Coronary artery (tissue), 2 donors: ENCODE measurements at places on chromosomes 13 and 19.

DNA sequence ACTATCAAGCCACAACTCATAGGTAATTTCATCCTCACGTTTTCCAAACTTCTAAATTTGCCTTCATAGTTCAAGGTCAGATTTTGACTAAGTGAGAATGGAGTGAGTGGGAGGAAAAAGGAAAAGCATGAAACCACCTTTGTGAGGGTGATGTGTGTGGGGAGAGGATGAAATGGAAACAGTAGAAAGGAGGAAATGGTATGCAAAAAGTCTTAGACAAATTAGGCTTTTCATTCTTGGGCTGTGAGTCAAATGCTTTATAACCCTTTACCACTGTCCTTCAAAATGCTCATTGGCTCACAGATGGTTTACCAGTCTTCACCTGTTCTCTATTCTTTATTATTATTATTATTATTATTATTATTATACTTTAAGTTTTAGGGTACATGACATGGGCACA, 127.2 kb downstream of the RAP2A start:
- DNase-seq: no peak

DNA sequence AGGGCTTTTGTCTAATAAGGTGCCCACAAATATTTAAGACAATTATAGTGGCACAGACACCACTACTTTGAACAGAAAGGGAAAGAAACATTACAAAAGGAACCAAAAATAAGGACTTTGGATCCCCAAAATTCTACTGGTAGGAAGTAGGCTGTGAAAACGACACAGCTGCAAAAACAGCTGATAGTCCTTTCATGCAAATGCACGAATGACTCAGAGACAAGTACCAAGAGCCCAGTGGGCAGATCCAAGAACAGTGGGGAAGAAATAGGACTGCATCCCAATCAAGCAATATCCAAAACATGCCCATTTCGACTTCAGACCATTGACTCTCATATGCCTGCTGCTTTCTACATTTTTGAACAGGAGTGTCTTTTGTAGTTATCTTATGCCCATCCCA, 269.4 kb upstream of the NBEA start:
- DNase-seq: no peak

- no peak for DNase-seq
Observed at GRCh38 chr19:33293255-33294057, 8.9 kb downstream of the CEBPA start.

DNA sequence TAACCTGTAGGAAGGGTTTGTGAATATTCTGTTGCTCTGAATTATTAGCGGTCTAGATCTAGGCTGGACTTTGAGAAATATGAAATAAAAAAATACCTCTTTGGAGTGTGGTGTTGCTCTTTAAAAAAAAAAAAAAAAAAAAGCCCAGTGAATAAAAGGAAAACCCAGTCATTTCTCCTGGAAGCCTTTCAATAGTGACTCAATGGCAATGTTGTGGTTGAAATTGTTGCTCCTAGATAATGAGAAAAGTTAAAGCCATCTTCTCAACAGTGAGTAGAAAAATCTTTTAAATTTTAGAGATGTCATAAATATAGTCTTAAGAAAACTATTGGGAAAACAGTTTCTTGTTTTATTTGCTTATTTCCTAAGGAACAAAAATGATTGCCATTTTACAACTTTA, 135.3 kb downstream of the RFC3 start:
- DNase-seq: no peak

GRCh38 chr13:65710514-65710913, 1519.6 kb downstream of the PCDH9 start:
- DNase-seq: no peak

GRCh38 chr13:106573284-106573846, 5.4 kb upstream of the ARGLU1 start:
- no peak for DNase-seq

DNA sequence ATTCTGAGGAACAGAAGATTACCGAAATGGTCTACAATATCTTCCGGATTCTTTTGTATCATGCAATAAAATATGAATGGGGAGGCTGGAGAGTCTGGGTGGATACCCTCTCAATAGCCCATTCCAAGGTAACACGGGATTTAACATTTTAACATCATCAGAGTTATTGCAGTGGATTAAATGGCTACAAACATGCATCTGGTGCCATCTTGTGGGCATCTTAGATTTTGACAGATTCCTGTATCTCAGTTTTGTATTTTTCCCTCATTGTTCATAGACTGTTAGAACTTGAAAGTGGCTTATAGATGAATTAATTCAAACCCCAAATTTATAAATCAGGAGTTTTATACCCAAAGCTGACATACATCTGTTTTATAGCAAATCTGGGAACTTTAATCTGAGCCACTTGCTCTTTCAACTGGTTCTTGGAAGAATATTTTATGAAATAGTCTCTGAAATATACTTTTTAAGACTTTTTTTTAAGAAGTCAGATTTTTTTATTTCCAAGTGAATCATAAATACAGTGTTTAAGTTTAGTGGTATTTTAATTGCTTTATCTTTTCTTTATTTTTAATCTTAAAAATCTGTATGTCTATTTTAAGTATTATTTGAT, 215.2 kb downstream of the NBEA start:
- DNase-seq: no peak

DNA sequence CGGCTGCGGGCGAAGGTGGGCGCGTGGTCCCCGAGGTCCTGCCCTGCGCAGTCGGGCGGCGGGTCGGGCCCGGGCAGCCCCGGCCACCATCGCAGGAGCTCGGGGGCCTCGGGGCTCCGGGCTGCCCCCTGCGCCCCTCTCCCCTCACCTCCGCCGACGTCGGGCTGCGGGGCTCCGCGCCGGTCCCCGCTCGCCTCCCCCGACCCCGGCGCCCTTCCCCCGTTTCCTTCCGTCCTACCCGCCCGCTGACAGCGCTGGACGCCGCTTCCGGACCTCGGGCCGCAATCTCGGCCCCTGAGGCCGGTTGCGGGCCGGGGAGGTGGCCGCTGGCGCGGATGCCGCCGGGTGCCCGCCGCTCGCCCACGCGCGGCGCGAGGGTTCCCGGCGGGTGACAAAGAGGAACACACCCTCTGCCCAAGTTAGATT, 720 bp downstream of the FARP1 start:
- DNase-seq: no peak

DNA sequence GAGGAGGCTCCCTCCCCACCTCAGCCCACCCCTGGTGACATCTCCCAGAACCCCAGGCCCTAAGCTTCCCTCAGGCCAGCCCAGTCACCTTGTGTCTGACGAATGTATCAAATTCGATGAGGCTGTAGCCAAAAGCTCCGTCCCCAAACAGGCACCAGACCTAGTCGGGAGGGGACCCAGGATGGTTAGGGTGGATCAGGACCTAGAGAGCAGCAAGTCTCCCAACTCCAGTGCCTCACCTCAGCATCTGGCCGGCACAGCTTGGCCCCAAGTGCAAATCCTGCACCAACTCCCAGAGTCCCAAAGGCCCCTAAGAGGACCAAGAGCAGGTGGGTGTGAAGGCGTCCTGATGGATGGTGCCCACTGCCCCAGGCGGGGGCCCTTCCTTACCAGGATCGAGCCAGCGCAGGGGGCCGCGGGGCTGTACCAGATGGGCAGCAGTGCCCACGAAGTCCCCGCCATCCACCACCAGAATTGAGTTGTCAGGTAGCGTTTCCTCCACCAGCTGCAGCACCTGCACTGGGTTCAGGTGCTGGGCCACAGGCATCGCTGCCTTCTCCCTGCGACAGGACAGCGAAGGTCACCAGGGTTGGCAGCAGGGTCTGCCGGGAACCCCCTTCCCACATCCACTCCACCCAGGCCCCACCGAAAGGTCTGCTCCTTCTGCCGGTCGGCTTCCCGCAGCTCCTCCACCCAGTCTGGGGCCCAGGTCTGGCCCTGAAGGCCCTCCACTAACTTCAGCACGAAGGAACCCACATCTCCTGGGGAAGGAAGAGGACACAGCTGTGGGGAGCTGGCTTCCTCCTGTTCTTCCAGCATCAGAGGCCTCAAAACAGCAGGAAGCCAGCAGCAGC, 8.8 kb downstream of the SYDE1 start:
- no peak for DNase-seq

GRCh38 chr13:62387647-62388046, 972.0 kb upstream of the PCDH20 start:
- DNase-seq: no peak

DNA sequence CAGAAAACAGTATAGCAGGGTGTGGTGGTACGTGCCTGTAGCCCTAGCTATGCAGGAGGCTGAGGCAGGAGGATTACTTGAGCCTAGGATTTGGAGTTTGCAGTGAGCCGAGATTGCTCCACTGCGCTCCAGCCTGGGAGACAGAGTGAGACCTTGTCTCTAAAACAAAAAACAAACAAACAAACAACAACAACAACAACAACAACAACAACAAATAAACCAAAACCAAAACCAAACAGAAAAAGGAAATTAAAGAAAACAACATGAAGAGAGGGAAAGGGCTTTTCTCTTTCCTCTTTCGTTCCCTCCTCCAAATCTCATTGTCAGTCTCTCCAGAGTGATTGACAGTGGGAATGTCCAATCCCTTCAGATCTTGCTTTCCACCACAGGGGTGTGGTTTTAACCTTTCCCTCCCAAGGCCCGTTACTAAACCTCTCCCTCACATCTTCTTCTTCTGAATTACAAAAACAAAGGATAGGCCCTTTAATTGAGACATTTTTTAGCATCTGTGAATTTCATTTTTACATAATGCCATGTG, 341.2 kb downstream of the HS6ST3 start:
- no peak for DNase-seq

GRCh38 chr13:34207872-34208271, 389.9 kb downstream of the RFC3 start:
- DNase-seq: no peak

DNA sequence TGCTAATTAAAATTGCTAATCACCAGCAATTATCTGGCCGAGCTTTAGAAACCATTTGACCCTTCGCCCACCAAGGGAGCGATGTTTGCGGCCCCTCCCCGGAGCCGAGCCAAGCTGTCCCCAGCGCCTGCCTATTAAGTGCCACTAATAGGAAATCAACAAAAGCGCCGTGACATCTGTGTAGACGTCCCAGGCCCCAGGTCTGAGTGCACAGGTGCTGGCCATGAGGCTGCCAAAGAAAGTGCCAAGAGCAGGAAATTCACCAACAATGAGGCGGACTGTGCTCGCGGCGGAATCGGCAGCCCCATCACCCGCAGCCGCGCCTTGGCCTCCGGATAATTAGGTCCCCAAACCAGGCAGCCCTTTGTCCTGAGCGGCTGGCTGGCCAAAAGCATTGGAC, 44.5 kb upstream of the SPACA7 start:
- no peak for DNase-seq

- DNase-seq: no peak
Observed at GRCh38 chr19:39941615-39942365, 7.4 kb upstream of the FCGBP start.

GRCh38 chr19:42762789-42763188, 2.7 kb downstream of the PSG8 start:
- DNase-seq: no peak

- no peak for DNase-seq
Observed at GRCh38 chr13:36907266-36907665, 12.8 kb downstream of the SMAD9 start.

- no peak for DNase-seq
Observed at GRCh38 chr19:11699931-11700794, 38.6 kb downstream of the ZNF823 start.

GRCh38 chr13:51271528-51272085, 49.4 kb downstream of the FAM124A start:
- DNase-seq: peak; percentile 38

GRCh38 chr13:75461314-75461713, 20.7 kb downstream of the TBC1D4 start:
- no peak for DNase-seq

DNA sequence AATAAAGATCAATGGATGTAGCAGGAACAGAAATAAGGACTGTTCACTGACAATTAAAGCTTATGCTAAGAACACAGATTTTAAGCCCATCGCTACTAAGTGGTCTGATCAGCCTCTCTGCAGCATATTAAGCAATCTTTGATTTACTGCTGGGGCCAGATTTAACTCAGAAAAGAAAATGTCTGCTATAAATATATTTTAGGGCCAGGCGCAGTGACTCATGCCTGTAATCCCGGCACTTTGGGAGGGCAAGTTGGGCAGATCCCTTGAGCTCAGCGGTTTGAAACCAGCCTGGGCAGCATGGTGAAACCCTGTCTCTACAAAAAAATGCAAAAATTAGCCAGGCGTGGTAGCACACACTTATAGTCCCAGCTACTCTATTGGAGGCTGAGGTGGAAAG, 43.0 kb downstream of the METTL21C start:
- DNase-seq: no peak

- DNase-seq: no peak
Observed at GRCh38 chr13:34416971-34417380, 525.1 kb upstream of the NBEA start.

DNA sequence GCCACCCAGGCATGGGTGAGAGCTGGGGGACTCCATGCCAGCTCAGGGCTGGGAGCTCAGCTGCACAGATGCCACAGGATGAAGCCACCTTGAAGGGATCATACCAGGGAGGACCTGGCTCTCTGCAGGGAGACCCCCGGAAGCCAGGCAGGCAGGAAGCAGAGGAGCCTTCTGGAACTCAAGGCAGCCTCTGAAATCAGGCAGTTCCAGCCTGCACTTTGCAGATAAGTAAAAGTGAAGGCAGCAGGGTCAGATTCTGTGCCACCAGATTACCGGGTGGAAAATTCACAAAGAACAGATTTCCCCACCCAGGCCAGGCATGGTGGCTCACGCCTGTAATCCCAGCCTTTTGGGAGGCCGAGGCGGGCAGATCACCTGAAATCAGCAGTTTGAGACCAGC, 2.5 kb downstream of the TMEM259 start:
- DNase-seq: no peak

GRCh38 chr13:21619633-21620220, 15.8 kb upstream of the MICU2 start:
- DNase-seq: no peak

DNA sequence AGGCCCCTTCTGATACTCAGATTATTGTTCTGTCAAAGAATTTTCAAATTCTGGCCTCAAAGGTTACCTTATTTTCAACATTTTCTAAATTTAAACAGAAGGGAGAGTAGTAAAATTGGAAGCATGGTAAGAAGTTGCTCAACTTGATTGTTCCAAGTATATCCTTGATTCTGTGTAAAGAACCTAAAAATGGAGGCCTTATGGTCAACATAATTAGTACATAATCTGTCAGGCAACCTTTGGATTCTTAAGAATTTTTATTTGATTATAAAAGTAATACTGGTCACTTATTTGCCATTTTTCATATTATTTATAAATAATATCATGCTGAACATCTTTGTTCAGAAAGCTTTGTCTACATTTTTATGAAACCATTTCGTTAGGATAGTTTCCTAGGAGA, 83.9 kb downstream of the STARD13 start:
- DNase-seq: no peak

- DNase-seq: no peak
Observed at GRCh38 chr13:51249770-51250741, 27.9 kb downstream of the FAM124A start.

DNA sequence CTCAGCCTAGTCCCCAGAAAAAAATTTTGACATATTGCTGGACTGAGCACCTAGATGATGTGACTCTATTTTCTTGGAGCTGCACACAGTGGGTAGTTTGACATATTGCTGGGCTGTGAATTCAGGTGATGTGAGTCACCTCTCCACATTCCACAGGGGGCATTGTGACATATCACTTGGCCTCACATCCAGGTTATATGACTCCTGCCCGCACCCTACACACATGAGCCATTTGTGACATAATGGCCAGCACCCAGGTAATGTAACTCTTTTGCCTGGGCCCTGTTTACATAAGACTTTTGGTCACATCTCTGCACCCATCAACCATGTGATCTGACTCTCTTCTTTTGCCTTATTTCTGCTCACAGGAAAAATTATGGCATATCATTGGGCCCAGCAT, 55.1 kb upstream of the ZNF43 start:
- DNase-seq: no peak

GRCh38 chr13:92251671-92252210, 853.3 kb downstream of the GPC5 start:
- DNase-seq: no peak

GRCh38 chr19:48757741-48758144, 2.4 kb downstream of the FGF21 start:
- no peak for DNase-seq
